ENCODE measurements at places on chromosomes 7 and 10.

DNA sequence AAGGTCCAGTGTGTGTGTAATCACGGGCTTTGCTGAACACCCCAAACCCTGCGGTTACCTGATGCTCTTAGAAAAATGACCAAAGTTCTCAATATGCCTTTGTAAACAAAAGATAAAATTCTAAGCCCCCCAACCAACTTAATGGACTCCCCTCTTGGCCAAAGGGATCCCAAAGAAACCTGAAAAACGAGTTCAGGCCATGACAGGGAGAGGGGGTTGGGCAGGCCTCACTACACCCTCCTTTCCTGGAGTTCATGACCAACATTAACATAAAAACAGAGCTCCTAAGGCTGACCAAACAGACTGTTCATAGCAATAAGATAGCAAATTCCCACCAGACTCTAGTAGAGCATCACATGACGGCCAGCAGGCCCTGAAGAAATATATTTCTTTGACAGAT is 3.0 kb upstream of the VIPR2 start:
- no peak overlapping the region for H3K4me3 ChIP-seq
- no peak for DNase-seq
- H3K27me3 ChIP-seq: peaks cover 27% of the 10 kb centered on the region
- peaks cover 4% of the 10 kb centered on the region for H3K4me1 ChIP-seq
- no peaks in the 10 kb centered on the region for H3K36me3 ChIP-seq
- H3K27ac ChIP-seq: no peak overlapping the region

DNA sequence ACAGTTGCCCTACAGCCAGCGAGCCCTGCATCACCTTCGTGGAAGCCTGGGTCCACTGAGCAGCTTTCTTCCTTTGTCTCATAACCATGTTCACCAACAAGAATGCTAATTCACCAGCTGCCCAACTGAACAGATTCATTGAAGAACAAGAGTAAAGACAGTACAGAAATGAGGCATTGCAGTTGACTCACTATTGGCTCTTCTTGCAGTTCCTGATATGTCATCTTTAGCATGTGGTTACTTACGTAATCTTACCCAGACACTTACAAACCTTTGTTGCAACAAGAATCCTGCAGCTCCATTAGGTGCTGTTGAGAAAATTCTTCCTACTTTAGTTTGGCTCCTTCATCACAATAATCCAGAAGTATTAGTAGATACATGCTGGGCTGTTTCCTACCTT is 174.0 kb upstream of the TPK1 start:
- H3K27me3 ChIP-seq: no peaks in the 10 kb centered on the region
- H3K4me3 ChIP-seq: no peak overlapping the region
- H3K36me3 ChIP-seq: no peaks in the 10 kb centered on the region
- no peak for DNase-seq
- H3K4me1 ChIP-seq: no peaks in the 10 kb centered on the region
- H3K27ac ChIP-seq: no peak overlapping the region

DNA sequence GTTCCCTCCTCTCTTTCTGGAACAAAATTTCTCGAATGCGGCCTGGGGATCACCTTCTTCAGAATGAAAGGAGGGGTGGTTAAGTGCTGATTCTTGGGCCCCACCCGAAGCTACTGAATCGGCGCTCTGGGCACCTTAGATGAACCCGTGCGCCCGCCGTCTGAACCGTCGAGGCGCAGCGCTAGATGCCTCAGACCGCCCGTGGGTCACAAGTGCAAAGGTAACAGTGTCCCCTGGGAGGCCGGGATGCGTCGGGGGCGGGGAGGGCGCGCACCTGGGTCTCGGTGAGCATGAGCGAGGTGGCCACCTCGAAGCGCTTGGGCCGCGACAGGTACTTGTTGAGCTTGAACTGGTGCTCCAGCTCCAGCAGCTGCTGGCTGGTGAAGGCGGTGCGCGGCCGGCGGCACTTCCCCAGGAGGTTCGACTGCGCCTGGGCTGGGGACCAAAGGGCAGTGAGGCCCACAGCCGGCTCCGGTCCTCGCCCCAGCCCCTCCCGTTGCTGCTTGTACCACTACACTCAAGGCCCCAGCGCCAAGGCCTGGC is 4.2 kb downstream of the MNX1 start:
- no peaks in the 10 kb centered on the region for H3K36me3 ChIP-seq
- H3K4me3 ChIP-seq: no peak overlapping the region
- H3K4me1 ChIP-seq: peaks cover 18% of the 10 kb centered on the region
- peaks cover 97% of the 10 kb centered on the region for H3K27me3 ChIP-seq
- peak overlapping the region; percentile 42 for H3K27ac ChIP-seq

GRCh38 chr10:76297358-76297757 is 865.9 kb downstream of the LRMDA start:
- no peaks in the 10 kb centered on the region for H3K4me1 ChIP-seq
- no peak overlapping the region for H3K4me3 ChIP-seq
- no peaks in the 10 kb centered on the region for H3K36me3 ChIP-seq
- no peak overlapping the region for H3K27ac ChIP-seq

DNA sequence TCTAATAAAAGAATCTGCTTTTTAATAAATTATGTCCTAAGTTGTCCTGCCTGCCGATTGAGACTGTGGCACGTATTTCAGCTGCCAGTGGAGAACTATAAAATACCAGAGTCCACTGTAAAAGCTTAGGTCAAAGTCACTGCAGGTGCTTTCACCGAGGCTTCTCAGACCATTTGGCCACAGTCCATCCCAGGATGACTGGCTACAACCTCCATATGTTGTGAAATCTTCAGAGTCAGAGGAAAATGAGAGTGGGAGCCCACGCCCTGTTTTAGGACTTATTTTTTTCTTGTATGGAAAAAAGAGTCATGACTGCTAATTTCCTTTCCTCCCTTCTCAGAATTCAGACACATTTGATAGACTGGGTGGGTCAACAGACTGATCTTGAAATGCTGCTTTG is 182.9 kb downstream of the ANK3 start:
- peaks cover 24% of the 10 kb centered on the region for H3K4me1 ChIP-seq
- H3K27me3 ChIP-seq: no peaks in the 10 kb centered on the region
- DNase-seq: no peak
- H3K36me3 ChIP-seq: peaks cover 14% of the 10 kb centered on the region

DNA sequence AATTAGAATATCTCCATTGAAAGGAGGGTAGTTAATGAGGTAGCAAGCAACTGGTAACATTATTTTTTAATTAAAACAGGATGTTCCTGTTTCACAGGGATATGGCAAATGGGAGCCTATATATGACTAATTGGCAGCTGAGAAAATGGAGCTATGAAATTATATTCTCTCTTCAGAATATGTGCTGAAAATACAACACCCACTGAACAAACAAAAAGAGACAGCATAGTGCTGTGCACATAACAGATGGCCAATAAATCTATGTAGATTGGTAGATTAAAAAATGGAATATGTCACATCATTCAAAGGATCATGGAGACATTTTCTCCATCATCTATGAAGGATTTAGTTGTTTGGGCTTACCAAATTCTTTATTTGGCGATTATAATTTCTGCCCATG is 362.0 kb downstream of the GPR37 start:
- no peaks in the 10 kb centered on the region for H3K27me3 ChIP-seq
- no peaks in the 10 kb centered on the region for H3K4me1 ChIP-seq
- H3K27ac ChIP-seq: no peak overlapping the region
- no peak overlapping the region for H3K4me3 ChIP-seq

DNA sequence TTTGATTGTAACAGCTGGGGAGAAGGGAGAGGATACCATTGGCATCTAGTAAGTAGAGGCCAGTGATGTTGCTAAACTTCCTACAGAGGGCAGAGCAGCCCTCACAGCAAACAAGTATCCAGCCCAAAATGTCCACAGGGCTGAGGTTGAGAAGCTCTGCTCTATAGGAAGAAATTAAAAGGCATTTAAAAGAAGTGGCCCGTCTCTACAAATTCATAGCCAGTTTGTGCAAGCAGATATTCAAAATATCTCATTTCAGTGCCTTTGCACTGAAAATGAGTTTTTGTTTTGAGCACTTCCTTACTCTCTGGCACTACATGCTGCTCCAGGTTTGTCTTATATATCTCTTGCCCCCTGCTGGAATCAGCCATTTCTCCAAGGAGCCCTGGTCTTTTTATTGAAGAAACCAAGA is 330.0 kb downstream of the BBS9 start:
- H3K27ac ChIP-seq: no peak overlapping the region
- DNase-seq: no peak
- no peaks in the 10 kb centered on the region for H3K27me3 ChIP-seq
- H3K4me3 ChIP-seq: no peak overlapping the region

DNA sequence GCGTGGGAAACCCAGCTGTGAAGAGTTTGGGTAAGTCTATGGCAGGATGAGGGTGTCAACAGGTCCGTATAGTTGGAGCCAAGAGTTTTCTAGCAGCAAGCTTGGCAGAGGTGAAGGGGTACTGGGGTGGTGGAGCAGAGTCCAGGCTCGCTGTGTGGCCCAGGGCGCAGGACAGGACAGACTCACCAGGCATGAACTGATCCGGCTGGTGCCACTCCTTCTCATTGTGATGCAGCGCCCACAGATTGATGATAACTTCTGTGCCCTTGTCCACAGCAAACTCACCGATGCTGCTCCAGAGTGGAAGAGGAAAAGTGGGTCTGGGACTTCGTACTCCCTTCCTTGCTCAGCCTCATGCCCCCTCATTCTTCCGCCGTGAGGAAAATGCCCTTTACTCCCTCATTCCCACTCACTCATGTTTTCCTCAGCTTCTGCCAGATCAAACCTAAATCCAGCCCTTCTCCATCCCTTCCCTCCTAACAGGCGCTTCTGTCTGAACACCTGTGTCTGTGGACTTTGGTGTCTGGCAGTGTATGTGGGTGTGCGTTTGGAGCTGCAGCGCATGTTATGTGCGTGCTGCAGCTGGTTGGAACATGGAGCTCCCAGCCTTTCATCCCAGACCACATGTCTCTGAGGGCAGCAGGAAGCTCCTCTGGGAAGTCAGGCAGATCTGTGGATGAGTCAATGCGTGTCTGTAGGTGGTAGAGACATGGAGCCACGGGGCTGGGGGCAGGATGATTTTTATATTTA is 5.7 kb downstream of the CYP17A1 start:
- peaks cover 12% of the 10 kb centered on the region for H3K27me3 ChIP-seq
- DNase-seq: no peak

DNA sequence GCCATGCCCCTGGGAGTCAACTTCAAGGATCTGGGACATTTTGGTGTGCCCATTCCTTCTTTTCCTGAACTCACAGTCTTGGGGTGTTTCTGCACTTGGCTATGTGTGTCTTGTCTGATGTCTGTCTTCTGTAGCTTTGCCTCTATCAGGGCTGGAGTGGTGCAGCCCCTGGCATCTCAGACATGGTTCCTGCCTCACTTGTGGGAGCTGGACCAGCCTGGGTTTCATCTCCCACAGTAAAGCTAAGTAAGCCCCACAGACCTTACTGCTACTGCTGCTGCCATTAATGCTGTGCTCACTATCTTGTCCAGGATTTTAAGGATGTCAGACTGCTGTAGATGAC is 59.0 kb downstream of the ADCYAP1R1 start:
- no peaks in the 10 kb centered on the region for H3K36me3 ChIP-seq
- H3K4me1 ChIP-seq: no peaks in the 10 kb centered on the region
- DNase-seq: no peak
- H3K27ac ChIP-seq: no peak overlapping the region
- H3K4me3 ChIP-seq: no peak overlapping the region
